Stimulated activated CD4-positive, alpha-beta T cell treated with anti-CD3 and anti-CD28 coated beads, Interleukin-1b, Interleukin-23, amount 100 ng/mL, for 1 hour (primary cell): ENCODE measurements at places on chromosomes 5 and 9.

- no peak for DNase-seq
These were observed 12.1 kb downstream of the HCN1 start for GRCh38 chr5:45684118-45684517.

- DNase-seq: no peak
These were observed 94.5 kb upstream of the SPATA31D4 start for GRCh38 chr9:81833563-81834345.

- no peak for DNase-seq
These were observed 17.6 kb downstream of the PTCH1 start for GRCh38 chr9:95499046-95499676.

DNA sequence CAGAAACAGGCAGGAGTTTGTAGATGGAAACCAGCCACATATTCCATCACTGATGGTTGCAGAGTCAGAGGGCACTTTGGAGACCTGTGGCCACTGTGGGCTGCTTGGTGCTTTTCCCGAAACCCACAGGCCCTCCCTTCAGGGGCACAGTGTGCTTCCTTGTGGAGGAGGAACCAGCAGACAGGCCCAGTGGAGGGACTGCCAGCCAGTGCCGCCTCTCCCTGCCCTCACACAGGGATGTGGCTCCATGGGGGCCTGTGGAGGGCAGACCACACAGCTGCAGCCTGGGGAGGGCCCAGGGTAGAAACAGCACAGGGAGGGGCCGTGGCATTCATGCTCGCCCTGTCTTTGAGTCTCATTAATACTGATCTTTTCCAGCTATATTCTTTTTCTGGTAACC lies 35.2 kb downstream of the CEP72 start:
- DNase-seq: no peak

DNA sequence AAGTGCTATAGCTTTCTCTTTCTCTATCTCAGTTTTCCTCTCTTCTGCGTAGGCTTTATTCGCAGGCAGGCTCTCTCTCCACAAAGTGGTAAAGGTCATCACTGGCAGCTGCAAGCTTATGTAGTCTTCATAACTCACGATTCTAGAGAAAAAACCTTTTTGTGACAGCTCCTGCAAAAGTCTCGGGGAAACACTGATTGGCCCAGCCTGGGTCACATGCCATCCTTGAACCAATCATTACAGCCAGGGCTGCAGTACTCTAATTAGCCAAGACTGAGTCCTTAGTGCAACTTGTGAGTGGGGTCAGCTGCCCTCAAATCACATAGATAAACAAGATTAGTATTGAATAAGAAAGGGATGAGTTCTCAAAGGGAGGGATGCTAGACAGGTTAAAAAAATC lies 18.3 kb upstream of the FRMPD1 start:
- DNase-seq: no peak

- no peak for DNase-seq
These were observed 2.8 kb downstream of the AIF1L start for GRCh38 chr9:131099102-131099606.

DNA sequence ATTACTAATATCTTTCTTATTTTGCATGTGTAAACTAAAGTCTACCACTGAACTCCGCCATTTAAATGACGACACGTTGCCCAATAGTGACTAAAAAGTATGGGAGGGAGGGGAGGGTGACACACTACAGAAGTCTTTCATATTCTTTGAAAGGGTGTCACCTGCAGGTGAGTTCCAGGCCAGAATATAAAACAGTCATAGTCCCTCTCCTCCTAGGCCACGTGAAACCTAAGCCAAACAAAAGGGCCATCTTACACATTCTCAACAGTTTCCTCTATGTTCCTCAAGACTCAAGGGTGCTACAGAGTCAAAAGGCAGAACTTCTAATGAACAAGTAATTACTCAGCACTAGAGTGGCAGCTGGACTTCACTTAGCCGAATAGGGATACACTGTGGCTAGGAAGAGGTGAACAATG lies 6.4 kb downstream of the CEMIP2 start:
- no peak for DNase-seq

- DNase-seq: no peak
These were observed 36.5 kb upstream of the TENT4A start for GRCh38 chr5:6676702-6677101.

DNA sequence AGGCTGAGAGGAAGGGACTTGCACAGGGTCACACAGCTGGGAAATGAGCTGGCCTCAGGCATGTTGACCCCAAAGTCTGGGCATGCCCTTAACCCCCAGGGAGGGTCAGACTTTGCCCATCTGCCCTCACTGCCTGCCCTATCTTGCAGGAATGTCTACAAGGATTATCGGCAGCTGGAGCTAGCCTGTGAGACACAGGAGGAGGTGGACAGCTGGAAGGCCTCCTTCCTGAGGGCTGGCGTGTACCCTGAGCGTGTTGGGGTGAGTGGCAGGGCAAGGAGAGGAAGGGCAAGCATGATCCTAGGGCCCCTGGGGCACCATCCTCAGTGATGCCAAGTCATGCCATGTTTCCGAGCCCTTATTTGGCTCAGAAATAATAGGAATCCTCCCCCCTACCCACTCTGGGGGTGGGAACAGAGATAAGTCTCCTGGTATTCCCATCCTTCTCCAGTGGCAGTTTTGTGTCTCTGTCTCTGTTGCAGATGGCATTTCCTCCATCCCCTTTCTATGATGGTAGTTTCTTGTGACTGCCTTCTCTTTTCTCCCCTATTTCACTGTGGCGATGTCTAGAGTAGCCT lies 28.5 kb downstream of the GOLGA2 start:
- no peak for DNase-seq

GRCh38 chr9:128182893-128183588 lies 8.3 kb downstream of the CIZ1 start:
- no peak for DNase-seq

DNA sequence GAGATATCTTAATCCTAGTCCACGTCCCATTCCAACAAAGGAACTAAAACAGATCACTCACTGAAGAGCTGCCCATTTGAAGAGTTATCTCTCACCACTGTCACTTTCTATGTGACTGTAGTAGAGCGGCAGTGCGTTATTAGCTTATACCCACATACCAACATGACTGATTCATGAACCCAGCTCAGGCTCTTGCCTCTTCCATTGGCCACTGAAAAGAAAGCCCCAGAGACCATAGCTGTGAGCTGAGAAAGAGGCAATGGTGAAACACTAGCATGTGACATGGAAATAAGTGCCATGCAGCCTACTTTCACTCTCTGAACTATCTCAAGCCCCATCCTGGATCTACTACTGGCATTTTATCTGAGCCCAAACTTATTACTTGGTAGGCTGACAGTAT lies 151.7 kb upstream of the MOCS2 start:
- DNase-seq: no peak

DNA sequence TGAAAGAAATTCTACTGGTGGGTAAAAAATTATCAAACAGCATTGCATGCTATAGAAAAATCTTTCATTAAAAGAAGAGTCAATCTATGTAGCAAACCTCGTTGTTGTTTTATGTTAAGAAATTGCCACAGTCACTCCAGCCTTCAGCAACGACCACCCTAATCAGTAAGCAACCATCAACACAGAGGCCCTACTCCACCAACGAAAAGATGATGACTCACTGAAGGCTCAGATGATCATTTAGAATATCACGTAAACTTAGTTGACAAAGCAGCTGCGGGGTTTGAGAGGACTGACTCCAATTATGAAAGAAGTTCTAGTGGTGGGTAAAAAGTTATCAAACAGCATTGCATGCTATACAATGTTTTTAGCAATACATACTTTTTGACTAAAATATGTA lies 242.6 kb downstream of the DRD1 start:
- DNase-seq: no peak

GRCh38 chr9:3329361-3329760 lies 196.4 kb downstream of the RFX3 start:
- DNase-seq: no peak

DNA sequence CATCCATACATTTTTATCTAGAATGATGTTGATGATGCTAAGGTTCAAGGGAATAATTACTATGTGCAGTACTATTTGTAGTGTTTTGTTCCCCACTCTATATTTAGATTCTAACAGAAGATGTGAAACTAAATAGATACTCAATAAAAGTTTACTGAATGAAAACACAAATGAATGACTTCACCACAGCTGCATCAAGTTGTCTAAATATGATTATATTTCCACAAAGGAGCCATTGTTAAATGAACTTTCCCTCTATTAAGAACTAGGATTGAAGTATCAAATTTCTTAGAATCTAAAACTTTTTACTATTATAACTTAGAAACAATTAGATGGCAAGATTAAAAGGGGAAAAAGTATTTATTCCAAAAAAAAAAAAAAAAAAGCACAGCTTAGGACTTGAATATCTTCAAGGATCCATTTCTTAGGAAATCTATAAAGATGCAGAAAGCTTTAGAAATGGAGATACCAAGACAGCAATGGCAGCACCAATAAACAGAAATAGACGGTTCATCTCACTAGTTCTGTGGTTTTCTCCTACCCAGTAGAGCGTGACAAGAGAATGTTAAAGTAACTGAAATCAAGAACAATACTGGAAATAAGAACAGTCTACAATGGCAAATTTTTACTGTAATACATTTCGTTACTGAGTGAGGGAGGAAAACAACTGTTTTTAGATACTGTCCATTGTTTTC lies 347.6 kb downstream of the EBF1 start:
- DNase-seq: no peak

- no peak for DNase-seq
These were observed 37.9 kb downstream of the LURAP1L start for GRCh38 chr9:12812710-12813109.
